Hematopoietic multipotent progenitor cell treated with erythropoietin and hydrocortisone succinate and interleukin-3 and kit ligand, for 17 days (in vitro differentiated cells): ENCODE measurements at places on chromosomes 4 and X.

DNA sequence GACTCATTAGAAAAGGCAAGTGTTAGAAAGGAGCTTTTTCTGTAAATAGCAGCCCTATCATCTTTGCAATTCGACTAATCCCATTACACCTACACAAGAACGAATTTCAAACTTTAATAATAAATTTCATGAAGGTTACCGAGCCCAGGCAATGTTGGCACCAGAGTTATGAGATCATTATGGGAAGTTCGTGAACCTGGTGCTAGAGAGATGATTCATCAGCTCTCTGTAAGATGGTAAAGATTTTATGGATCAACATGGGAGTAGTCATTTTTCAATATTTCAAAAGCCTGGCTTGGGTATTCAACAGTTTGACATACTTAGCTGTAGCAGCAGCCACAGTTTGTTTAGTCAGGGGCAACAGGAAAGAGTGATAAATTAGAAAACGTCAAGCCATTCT is 35.8 kb downstream of the AMELX start:
- DNase-seq, result no peak

GRCh38 chrX:25527156-25527555 is 511.4 kb upstream of the ARX start:
- DNase-seq, result no peak

DNA sequence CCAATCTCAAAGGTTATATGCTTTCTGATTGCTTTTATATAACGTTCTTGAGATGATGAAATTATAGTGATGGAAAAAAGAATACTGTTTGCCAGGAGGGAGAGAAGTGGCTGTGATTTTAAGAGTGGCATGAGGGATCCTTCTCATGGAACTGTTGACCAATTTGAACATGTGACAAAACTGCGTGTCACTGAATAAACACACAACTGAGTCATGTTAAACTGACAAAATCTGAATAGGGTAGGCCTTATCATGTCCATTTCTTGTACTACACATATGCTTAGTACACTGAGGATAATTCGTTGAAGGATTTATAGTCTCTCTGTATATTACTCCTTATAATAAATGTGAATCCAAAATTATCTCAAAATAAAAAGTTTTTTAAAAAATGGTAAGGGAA is 22.2 kb upstream of the HSPA4L start:
- DNase-seq, result no peak

DNA sequence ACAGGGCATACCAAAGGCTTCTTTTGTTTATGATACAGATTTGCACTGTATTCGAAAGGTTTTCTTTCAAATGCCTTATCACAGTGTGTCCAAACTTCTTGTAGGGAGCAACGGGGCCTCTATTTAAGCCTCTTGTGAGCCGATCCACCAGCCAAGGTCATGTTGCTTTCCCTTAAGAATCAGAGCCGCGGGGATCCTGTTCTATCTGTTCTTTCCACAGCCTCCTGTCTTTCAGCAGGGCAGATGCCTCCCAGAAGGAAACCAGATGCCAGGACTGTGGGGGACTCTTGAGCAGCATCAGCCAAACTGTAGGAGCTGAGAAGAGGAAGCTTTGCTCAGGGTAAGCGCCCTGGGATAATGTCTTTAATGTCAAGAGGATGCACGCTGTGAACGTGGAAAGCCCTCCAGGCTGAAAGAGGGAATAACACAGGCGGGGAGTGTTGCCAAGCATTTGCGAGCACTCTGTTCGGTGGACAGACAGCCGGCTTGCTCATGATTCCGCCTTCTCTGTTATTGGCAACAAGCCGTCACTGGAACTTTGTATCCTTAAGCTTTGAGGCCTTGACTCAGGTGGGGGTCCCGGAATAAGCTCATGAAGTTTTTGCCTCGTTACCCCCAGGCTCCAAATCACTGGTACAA is 279.8 kb upstream of the FRG1 start:
- no peak for DNase-seq

- no peak for DNase-seq
These were observed 138.2 kb downstream of the RNF150 start for GRCh38 chr4:140995058-140995457.

DNA sequence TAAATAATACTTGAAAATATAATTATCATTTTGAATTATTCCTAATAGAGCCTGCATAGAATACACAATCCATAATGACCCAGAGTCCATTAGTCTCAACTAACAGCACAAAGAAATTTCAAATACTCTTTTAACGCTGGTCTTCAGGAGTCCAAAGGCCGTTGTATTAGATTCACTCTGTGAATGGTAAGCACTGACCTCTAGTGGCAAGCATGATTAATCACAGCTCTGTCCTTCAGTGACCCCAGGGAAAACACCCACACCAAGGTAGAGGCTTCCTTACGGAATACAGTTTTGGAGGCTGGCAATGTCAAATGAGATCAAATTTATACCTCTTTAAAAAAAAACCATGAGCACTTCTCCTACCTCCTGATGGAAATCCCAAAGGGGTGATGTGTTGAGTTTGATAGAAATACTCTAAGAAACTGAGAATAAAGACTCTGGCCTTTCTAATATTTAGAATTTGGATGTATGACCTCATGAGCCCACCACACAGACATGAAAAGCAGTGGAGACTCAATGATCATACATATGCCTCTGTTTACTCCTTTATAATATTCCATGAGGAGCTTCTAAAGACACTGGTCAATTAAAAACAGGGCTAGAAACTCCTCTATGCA is 147.2 kb upstream of the DKK2 start:
- DNase-seq, result peak; percentile 9

DNA sequence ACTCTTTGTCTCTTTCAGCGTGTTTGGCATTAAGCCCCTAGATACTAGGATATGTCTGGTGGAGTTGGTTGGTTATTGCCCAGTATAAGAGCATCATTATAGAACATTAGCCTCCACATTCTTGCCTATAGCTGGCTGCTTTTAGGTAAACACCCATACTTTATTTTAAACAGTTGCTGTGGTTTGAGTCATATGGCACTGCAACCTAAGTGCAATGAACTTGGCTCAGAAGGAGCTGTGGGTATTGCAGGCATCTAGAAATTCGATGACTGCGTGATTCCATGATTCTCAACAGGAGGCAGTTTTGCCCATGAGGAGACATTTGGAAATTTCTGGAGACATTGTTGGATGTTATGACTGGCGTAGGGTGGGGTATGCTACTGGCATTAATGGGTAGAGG is 49.5 kb downstream of the DCLK2 start:
- no peak for DNase-seq

GRCh38 chr4:185019456-185020292 is 1.4 kb downstream of the HELT start:
- DNase-seq, result no peak

DNA sequence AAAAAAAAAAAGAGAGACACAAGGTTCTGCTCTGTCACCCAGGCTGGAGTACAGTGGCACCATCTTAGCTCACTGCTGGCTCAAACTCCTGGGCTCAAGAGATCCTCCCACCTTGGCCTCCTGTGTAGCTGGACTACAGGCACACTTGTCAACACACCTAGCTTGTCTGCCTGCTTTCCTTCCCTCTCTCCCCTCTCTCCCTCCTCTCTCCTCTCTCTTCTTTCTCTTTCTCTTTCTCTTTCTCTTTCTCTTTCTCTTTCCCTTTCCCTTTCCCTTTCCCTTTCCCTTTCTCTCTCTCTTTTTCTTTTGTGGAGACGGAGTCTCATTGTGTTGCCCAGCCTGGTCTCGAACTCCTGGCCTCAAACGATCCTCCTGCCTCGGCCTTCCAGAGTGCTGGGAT is 132.1 kb downstream of the DIPK2B start:
- DNase-seq, result peak; percentile 34

GRCh38 chrX:148984238-148984637 is 483.8 kb downstream of the AFF2 start:
- DNase-seq, result no peak

DNA sequence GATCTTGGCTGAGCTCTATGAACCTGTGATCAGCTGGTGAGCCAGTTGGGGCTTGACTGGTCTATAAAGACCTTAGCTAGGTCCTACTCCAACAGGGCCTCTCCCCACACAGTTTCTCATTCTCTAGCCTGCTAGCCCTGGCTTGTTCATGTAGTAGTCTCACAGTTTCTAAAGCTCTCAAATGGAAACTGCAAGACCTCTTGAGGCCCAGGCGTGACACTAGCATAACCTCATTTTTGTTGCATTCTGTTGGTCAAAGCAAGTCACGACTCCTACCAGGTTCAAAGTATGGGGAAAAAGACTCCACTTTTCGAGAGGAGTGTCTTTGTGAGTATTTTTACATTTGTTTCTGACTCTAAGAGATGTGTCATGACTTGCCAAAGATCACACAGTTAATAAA is 50.9 kb downstream of the CEP44 start:
- DNase-seq, result no peak

GRCh38 chr4:101355246-101355645 is 7.9 kb upstream of the PPP3CA start:
- no peak for DNase-seq

DNA sequence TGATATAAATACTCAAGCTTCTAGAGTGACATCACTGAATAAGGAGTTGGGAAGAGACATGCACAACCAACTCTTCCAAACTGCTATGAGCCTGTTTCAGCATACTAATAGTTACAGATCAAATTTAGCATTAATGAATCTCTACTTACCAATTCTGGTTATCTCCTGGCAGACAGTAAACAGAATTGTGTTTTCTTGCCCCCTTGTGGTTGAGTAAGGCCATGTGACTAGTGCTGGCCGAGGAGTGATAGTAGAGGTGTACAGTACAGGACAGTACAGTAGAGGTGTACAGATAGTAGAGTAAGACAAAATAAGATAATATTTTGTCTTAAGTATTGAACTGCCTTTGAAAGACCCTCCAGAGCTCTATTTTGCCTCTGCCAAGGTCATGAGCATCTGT is 681.4 kb downstream of the GABRG1 start:
- DNase-seq, result no peak

- DNase-seq, result no peak
These were observed 447.3 kb downstream of the C4orf33 start for GRCh38 chr4:129543299-129543698.

GRCh38 chr4:104743215-104743653 is 248.5 kb upstream of the CXXC4 start:
- DNase-seq, result no peak

- no peak for DNase-seq
These were observed 20.7 kb upstream of the SLC25A6 start for GRCh38 chrX:1412551-1413161.

GRCh38 chr4:3783693-3784306 is 17.6 kb downstream of the ADRA2C start:
- DNase-seq, result no peak

- no peak for DNase-seq
These were observed 33.0 kb upstream of the RAB9B start for GRCh38 chrX:103864886-103865534.

DNA sequence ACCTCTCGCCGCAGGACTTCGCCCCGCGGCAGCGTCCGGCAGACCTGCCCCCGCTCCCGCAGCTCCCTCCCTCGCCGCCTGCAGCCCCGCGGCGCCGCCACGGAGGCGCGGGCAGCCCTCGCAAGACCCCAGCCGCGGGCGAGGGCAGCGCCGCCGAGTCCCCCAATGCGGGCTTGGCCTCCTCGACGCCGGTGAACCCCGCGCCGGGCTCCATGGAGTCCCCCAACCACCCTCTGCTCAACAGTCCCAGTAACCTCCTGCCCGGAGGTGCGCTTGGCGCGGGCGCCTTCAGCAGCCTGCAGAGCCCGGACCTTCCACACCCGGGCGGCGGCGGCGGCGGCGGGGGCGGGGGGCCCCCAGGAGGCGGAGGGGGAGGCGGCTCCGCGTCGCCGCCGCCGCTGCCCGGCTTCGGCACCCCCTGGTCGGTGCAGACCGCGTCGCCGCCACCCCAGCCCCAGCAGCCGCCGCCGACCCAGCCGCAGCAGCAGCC is 1.2 kb downstream of the CPEB2 start:
- DNase-seq, result peak; percentile 43

DNA sequence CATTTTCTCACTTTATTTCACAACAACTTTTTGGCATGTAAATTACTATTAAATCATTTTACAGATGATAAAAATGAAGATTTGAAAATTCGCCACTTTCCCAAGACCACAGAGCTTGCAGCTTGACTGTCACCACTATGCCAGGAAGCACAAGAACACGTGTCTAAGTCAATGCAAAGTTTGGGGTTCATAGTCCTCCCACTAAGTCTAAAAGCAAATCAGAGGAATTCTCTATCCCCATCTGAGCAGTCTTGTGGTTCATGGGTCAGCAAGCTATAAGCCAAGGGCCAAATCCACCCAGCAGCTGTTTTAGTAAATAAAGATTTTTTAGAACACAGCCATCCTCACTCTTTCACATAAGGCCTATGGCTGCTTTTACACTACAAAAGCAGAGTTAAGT is 833.3 kb upstream of the INTU start:
- no peak for DNase-seq

GRCh38 chr4:119314356-119314755 is 7.6 kb downstream of the FABP2 start:
- DNase-seq, result peak; percentile 12

GRCh38 chr4:108036213-108036612 is 46.5 kb downstream of the HADH start:
- no peak for DNase-seq

- no peak for DNase-seq
These were observed 76.2 kb upstream of the CD99 start for GRCh38 chrX:2614911-2615310.

DNA sequence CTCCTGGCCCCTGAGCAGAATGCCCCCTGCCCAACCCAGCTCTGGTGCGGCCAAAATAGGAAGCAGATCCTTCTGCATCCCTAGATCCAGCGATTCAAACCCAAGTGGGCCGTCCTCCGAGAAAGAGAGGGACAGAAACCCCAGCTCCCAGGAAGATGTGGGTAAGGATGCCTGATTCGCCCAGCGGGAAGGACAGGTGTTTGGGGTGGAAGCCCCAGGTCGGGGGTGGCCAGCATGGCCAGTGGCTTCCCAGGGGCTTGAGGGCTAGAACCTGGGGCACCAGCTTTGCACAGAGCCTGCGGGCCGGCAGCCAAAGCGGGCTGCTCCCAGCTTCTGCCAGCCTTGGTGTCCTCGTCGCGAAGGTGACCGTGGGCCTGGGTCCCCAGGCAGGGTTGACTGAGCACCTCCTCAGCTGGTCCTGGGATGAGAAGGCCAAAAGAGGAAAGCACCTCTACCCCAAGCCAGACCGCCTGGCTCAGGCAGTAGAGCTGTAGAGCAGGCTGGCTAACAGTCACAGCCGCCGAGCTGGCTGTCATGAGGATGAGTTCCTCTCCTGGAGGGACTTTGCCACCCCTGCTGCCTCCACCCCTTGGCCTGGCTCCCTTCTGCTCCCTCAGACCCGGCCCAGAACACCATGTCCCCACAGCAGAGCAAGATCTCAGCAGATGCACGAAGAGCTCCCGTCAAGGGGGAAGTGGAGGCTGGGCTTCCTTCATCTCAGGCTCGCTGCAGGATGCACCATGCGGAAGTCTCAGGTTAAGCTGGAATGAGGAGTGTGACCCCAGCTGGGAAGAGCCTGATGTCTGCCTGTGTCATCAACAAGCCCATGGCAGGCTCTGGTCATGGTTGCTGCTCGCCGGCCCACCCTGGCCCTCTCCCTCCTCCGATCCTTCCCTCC is 59.9 kb downstream of the CPZ start:
- DNase-seq, result no peak

DNA sequence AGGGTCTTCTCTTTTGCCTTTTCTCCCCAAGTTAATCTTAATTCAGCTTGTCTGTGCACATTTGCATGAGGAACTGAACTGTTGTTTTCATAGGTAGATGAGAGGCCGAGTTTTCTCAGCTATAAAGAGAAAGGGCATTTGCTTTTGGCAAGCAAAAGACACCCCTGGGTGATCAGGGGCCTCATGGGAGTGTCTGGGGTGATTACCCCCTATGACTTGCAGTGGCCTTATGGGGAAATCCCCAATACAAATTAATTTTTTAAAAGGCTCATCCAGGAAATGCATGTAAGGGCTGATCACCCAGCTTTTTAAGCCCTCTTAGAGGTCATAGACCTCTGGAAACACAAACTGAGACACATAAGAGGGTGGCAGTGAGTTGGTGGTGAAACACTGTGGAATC is 56.4 kb upstream of the HMX1 start:
- no peak for DNase-seq
